Effector CD4-positive, alpha-beta T cell (primary cell): ENCODE measurements at places on chromosomes 13 and 19.

GRCh38 chr13:62910541-62911060 lies 1495.0 kb upstream of the PCDH20 start:
- DNase-seq: no peak

GRCh38 chr13:111531505-111531904 lies 211.1 kb downstream of the TEX29 start:
- DNase-seq: no peak

GRCh38 chr13:86838411-86839120 lies 832.6 kb upstream of the SLITRK5 start:
- DNase-seq: no peak

GRCh38 chr19:55585658-55586339 lies 5.2 kb upstream of the ZNF579 start:
- DNase-seq: no peak

- DNase-seq: no peak
These were observed 5.4 kb upstream of the ZNF98 start for GRCh38 chr19:22427547-22427946.

DNA sequence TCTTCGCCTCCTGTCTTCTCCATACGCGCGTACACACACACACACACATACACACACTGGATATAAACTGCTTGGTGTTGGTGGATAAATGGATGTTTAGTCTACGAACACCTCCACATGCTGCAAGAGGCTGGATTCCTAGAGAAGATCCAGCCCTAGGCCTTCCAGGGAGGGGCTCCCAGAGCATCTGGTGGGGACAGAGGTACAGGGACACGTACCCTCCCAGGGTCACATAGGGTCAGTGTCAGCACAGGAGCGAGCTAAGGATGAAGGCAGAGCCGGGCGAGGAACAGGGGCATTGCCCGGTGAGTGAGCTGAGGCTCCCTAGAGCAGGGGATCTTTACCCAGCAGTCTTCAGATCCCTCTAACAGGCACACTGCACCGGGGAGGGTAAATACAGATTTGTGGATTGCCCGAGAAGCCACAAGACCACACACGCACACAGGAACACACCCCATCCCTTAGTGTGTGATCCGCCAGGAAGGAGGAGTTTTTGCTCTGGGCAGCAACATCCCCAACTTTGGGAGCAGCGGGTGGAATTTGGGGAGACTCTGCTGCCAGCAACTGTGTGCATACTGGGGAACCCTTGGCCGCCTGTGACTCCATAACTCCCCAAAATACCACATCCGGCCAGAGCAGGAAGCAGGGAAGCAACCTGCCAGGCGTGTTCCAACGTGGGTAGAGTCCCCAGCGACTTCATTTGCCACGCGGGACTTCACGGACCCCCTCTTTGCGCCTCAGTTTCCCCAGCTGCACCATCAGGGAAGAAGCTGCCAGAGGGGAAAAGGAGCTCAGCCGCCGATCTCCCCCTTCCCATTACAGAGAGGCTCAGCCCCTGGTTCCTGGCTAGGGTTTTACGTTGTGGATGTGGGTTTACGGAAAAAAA lies 5.8 kb upstream of the TLE2 start:
- no peak for DNase-seq

DNA sequence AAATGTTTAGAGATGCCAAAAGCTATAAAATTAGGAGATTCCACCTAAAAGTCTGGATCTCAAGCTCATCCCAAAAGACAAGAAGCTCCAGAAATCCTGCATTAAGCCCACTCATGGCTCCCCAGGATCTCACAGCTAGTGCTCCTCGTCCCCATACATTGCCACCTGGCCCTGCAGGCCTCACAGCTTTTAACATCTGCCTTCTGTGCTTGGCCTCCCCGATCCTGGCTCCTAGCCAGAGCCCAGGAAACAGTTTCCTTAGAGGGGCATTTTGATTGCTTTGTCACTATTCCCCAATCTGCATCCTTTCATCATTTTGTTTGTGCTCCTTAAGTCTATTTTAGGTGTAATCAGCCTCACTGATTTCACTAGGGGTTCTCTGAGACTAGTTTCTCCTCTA lies 14.5 kb upstream of the DCT start:
- no peak for DNase-seq

- DNase-seq: no peak
These were observed 65.7 kb downstream of the DACH1 start for GRCh38 chr13:71801165-71801760.

DNA sequence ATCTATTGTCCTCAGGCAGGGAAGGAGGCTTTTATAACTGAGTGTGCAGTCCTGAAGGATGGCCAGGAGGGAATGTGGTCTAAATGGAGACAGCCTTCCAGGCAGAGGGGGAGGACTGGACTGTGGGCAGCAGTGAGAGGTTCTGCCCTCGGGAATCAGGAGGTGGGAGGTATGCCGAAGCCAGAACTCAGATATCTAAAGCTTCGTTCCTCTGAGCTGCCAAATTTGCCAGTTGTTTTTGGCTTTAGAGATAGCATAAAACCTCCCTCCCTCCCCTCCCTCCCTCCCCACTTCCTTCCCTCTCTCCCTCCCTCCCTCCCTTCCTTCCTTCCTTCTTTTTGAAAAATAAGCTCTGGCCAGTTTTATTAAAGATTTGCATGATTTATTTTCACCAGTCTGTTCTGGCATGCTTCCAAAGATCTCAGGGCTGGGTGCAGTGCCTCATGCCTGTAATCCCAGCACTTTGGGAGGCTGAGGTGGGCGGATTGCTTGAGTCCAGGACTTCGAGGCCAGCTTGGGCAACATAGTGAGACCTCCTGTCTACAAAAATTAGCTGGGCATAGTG lies 2.4 kb downstream of the MEDAG start:
- no peak for DNase-seq

- DNase-seq: no peak
These were observed 12.8 kb downstream of the LYPD3 start for GRCh38 chr19:43452582-43452981.

DNA sequence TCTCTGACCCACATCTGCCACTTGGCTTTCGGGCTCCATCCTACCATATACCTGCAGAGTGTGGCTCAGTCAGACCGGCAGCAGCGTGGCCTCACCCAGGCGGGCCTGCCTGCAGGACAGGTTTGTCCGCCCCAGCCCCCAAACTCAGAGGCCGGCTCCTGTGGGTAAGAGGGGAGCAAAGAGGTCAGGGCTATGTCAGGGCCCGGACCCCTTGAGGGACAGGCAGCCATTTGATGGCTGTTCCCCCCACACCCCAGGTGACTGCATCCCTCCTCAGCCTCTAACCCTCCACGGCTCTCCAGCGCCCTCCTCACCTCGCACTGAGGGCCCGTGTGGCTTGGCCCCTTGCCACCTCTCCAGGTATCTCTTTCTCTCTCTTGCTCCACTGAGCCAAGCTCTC lies 12.3 kb upstream of the ZBTB32 start:
- no peak for DNase-seq

DNA sequence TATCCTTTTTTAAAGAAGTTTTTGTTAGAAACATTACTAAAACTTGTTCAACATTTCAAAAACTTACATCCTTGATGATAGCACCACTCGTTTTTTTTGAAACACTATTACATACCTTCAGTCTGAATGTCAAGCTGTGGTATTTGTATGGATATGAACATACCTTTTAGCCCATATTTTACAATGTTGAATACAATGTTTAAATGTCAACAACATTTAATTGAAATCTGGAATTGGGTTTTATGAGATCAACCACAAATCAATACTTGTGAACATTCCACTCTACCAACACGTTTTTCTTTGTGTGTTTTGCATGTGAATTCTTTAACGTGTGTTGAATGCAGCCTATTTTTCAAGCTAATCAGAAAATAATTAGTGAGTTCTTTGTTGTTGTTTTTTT lies 4.7 kb downstream of the SERP2 start:
- no peak for DNase-seq

DNA sequence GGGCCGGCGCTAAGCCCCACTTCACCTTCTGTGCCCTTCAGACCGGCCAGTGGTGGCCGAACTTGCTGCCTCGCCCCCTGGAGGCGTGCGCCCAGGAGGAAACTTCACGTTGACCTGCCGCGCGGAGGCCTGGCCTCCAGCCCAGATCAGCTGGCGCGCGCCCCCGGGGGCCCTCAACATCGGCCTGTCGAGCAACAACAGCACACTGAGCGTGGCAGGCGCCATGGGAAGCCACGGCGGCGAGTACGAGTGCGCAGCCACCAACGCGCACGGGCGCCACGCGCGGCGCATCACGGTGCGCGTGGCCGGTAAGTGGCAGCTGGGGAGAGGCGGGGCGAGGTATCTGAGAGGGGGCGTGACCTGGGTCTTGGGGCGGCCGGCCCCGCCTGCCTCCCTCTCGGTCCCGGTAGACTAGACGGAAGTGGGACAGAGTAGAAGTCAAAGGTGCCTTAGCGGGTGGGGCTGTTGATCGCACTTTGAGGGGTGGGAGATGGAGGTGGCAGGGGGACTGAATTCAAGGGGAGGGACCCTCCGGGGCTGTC lies 5.6 kb downstream of the ICAM5 start:
- DNase-seq: peak; percentile 55

DNA sequence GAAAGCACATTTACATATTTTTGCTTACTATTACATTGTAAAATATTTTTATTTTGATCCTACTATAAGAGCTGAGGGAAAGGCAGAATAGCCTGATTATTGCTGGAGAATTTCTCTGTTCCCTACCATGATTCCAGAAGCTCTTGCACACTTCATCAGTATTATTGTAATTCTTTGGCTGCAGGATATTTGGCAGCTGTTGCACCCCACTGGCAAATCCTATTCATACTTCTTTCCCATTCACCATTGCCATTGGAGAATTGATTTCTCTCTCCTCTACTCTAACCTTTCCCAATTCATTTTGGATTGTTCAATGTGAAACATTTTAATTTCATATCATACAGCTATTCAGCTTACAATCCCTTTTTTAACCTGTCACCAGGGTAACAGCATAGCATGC lies 238.0 kb downstream of the GGACT start:
- DNase-seq: no peak

DNA sequence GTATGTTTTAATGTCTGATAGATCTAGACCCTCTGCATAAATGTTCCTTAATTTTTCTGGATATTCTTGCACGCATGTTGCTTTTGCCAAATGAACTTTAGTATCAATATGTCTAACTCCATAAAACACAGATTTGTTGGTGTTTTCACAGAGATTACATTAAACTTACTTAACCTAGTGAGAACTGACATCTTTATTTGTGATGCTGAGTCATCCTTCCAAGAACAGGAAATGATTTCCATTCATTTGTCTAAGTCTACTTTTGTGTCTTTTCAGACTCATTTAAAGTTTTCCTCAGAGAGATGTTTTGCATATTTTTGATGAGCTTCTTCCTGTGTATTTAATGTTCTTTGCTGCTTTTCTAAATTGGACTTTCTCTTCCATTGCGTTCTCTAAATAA lies 184.0 kb downstream of the SLC7A1 start:
- no peak for DNase-seq

GRCh38 chr13:30739761-30740642 lies 4.7 kb downstream of the ALOX5AP start:
- peak; percentile 41 for DNase-seq
